ENCODE measurements at places on chromosomes 5 and 9.

DNA sequence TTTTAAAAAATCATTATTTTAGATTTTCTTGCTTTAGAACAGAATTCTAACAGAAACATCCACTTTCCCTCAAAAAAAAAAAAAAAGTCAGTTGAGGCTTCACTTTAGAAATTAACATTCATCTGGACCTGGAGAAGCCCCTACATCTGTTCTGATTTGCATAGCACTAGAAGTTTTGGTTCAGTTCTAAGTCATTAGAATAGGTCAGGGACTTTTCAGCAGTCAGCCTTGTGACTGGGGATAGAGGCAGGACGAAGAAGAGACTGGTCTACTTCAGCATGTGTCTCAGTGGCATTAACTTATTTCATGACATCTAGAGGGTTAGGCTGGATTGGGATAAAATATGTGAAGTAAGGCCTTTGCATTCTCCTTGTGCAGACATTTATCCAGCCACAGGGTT is 215.8 kb upstream of the DAB2 start:
- no peak for DNase-seq

GRCh38 chr5:74311961-74312360 is 328.6 kb downstream of the ENC1 start:
- no peak for DNase-seq

GRCh38 chr5:132069561-132069960 is 4.0 kb upstream of the CSF2 start:
- no peak for DNase-seq

DNA sequence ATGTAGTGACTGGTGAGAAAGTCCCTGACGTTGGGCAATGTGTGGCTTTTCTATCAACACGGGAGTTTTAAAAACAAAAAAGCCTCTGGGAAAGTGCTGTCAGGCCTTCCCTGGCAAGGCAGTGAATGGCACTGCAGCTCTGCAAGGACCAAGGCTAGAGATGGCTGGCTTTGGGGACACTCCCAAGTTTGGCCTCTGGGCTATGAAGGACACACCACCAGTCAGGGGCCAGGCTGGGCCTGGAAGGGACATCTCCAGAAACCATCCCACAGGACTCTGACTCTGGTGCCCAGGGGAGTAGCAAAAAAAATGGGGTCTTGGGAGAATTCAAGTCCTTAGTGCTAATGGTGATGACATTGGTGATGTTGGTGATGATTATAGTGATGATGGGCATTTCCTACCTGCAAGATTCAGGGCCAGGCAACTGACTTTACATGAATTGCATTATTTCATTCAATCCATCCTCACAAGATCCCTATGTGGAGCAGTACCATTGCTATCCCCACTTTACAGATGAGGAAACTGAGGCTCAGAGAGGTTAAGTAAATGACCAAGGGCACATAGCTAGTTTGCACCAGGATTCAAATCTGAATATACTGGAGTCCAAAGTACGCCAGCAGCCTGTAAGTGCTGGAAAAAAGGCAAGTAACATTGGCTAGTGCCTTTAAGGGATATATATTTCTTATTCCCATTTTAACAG is 2.6 kb upstream of the PPARGC1B start:
- no peak for DNase-seq

GRCh38 chr5:55855509-55855908 is 4.4 kb downstream of the IL31RA start:
- DNase-seq, result no peak

DNA sequence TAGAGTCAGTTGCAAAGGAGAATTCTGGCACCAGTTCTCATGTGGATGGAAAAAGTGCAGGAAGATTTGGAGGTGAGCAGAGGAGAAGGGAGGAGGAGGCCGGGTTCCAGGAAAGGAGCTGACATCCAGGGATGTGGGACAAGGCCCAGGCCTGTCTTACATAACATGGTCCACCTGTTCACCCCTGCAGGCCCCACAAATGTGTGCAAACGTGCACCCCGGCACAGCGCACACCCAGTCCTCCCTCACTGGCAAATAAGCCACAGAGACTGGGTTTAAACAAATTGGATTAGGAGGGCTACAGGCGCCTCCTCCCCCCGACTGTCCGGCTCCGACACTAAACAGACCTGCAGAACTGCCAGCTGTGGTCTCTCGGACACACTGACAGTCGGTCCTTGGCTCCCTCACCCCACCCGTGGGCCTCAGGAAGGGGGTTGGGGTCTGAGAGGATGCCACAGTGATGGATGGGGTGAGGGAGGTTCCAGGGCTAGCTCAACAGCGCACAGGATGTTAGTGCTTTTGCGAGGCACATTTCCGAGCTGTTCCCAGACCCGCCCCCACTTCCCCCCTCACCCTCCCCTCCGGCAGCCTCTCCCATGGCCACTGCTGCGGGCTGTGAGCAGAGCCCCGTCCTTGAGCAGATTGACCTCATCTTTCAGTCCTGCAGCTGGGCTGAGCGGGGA is 43.4 kb upstream of the IL17B start:
- no peak for DNase-seq

GRCh38 chr5:135990528-135991255 is 35.9 kb upstream of the LECT2 start:
- no peak for DNase-seq

DNA sequence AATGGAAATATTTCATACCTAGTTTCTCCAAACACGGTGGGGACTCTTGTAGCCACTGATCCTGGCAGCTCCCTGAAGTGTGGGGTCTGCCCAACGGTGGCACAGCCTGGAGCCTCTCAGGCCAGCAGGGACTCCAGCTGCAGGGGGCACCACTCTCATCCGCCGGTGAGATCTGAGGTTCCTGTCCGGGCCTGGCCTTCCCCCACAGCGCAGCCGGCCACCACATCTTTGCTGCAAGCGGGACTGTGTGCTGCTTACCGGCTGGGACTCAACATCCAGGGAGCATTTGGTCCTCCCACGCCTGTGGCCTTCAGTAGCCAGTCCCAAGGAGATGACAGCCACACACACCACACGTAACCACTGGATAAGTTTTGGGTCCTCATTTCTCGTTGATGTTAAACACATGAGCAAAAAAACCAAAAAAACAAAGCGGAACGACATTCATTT is 7.7 kb upstream of the NKX2-5 start:
- no peak for DNase-seq

DNA sequence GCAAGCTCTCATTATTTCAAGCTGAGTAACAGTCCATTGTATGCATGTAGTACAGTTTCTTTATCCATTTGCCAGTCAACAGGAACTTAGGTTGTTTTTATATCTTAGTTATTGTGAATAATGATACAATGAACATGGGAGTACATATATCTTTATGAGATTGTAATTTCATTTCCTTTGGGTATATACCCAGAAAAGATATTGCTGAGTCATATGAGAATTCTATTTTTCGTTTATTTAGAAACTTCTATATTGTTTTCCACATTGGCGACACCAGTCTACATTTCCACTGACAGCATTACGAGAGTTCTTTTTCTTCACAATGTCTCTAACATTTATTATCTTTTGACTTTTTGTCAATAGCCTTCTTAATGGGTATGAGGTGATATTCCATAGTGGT is 477.8 kb upstream of the PAPPA start:
- no peak for DNase-seq

- DNase-seq, result no peak
Observed at GRCh38 chr5:172905346-172906140, 53.7 kb upstream of the RPL26L1 start.

GRCh38 chr9:22215521-22215920 is 206.4 kb upstream of the CDKN2B start:
- DNase-seq, result no peak

- DNase-seq, result no peak
Observed at GRCh38 chr9:122374885-122375420, 4.1 kb downstream of the PTGS1 start.

DNA sequence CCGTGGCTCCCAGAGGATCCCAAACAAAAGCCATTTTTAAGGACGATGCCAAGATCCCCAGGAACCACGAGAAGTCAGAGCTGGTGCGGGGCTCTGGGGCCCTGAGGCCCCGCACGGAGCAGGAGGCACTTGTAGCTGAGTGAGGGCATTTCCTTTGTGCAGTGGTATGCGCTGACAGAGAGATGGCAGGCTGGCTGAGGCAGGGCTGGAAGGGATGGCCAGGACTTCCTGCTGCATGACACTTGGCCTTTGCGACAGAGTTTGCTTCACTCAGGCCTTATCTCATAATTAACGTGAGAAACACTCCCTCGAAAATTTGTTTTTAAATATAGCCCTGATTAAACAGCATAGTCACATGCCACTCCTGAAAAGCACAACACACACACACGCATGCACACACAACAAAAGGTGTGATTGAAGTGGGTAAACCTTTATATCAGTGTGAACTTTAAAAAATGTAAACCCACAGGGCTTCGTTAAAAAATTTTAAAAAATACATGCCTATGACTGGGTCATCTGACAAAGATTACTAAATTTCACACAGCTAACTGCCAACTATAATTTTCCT is 536.6 kb downstream of the PDE4D start:
- DNase-seq, result no peak

GRCh38 chr5:140556438-140556837 is 835 bp downstream of the SRA1 start:
- no peak for DNase-seq

DNA sequence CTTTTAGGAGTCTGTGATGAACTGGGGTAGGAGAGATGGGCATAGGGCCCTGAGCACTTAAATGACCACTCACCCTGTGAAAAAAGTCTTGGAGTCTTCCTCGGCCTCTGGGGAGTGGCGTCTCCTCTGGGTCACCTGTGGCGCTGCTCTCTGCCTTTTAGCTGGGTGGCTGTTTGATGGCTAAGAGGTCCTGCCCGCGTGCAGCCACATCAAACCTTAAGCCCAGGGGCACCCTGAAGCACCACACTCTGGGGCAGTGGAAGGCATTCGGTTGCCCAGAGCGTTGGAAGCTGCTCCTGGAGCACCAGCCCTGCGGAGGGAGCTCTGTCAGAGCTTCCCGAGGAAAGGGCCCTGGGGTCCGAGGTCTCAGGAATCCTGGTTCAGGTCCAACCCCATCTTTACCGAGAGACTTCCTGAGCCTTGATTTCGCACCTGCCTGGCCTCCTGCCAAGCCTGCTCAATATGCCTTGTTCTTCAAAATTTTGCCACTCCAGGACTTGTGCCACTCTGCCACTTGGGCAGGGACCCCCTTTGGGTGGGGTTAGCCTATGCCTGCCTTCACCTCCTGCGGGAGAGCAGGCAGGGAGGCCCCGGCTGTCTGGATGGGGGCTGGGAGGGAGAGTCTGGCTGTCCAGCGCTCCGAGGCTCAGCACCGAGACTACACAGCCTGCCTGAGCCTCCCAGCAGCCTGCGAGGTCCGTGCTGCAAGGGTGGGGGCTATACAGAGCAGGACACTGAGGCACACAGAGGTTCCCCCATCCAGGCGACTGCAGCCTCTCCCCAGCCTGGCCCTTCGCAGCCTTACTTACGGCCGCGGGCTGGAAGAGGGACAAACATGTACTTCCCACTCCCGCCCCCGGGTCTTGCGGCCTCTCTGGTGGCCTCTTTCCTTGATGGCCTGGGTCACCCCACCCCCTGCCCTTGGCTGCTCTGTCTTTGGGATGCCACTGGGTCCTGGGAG is 63.4 kb upstream of the RNU6ATAC start:
- DNase-seq, result no peak

DNA sequence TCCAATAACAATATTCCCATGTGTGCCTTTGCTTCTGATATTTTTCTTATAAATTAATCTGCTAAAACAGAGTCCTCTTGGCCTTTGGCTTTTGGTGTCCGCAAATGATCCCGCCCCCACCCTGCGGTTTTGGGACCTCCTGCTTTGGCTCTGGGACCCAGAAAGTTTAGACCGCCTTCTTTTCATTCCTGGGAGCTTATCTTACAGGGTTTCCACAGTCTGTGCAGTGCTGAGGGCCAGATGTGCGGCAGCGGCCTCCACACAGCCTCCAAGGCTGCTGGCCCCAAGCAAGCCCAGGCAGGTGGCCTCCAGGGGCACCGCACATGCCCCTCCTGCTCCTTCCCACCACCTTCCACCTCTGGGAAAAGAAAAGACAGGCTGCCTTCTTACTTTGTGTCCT is 191.5 kb downstream of the ERCC6L2 start:
- DNase-seq, result no peak

DNA sequence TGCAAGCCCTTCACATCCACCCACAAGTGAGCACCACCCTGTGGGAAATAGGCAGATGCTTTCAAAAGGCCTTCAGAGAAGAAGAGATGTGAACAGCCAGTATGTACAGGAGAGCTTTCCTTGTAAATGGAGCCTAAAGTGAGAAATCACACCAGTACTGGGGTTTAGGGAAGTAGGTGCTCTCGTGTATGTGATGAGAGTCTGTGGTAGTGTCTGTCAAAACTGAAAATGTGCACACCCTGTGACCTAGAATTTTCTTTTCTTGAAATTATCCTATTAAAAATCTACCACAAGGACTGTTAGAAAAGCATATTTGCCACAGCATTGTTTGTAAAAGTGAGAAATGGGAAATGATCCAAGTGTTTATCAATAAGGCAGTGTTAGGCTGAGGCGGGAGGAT is 16.6 kb downstream of the OTULINL start:
- DNase-seq, result no peak

DNA sequence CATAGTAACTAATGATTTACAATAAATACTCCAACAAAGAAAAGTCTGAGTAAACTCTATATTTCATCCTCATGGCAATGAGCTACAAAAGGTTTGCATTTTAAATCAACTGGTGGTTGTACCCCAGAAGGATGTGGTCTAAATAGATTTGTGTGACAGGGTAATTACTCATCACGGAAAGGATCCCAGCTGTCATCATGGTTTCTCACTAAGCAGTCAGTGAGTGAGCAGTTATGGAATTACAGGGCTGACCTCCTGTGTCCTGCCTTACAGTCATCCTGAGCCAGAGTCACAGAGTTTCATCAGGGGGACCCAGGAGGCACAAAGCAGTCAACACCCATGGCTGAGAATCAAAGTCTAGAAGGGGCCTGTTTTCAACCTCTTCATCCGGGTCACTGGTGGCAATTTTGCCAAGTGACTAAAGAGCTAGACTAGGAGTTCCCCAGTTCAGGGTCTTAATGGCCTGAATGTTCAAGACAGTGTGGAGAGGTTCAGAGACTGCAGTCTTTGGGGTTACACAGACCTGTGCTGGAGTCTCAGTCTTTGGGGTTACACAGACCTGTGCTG is 210.7 kb upstream of the SLC24A2 start:
- no peak for DNase-seq

GRCh38 chr5:118354797-118355196 is 633.5 kb downstream of the DTWD2 start:
- DNase-seq, result no peak
